ENCODE measurements at places on chromosomes 1 and 21.

GRCh38 chr21:37877888-37878684, 38.2 kb downstream of the KCNJ6 start:
- DNase-seq: no peak

DNA sequence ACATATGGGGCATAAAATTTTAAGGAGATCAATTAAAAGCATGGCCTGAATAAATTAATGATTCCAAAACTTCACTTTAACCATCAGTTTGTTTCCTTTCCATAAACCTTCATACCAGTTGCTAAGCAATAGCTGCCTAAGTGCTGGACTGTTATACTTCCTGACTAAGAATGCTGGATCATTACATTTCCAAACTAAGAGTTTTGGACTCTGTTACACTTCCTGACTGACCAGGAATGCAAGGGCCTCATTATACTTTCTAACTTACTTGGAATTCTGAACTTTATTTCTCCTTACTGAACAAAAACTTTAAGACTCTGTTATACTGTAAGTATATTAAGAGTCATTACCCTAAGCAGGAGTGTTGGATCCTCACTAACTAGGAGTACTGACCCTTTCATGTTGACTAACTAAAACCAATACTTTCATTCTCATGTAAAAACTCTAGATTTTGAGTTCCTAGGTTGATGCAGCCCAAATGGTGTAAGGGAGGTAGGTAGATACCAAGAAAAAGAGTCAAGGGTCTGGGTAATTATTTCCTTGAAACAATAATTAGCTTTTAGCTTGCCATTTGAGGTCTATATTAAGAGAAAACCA, 118.2 kb downstream of the FAF1 start:
- no peak for DNase-seq

DNA sequence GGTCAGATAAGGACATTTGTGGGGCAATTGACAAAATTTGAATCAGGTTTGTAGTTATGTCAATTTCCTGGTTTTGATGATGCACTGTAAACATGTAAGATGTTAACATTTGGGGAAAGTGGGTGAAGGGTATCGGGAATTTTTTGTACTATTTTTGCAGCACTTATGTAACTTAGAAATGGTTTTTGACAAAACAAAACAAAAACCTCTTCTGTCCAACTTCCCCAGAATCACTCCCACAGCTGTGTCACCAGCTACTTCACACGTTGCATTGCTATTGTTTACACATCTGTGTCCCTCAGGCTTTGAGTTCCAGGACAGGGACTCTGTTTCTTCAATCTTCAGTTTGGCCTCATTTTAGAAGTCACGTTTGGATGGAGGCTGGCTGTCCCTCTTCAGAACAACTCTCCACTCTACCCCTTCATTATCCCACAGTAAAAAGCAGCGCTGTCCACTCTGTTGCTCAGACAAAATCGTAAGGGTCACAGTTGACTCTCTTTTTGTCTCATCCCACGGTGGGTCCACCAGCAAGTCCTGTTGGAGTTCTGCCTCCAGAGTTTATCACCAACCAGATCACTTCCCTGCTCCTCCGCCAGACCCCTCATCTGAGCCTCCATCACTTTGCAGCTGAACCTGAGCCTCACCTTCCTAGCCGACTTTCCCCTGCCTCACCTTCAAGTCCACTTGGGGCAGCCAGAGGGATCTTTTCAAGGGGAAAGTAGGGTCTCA, 63.2 kb downstream of the NENF start:
- no peak for DNase-seq

GRCh38 chr1:165851034-165851658, 23.7 kb downstream of the UCK2 start:
- DNase-seq: no peak

- DNase-seq: peak; percentile 52
Measured at GRCh38 chr1:224433701-224434672, 610 bp downstream of the WDR26 start.

GRCh38 chr1:41222496-41222895, 19.6 kb downstream of the SCMH1 start:
- no peak for DNase-seq

DNA sequence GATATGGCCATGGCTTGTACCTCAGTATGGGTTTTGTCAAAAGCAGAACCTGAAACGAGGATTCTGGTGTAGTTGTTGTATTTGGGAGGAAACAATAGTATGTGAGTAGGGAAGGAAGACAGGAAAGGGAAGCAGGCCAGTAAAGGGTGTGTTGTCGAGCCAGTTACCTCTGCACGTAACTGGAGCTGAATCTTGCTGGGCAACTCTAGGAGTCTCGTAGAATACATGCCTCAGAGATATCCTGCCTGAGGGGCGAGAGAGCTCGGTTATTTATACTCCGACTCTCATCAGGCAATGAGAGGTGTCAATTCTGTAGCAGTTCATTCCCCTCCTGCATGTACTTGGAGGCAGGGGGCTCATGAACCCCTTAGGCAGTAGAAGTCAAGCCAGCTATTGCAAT, 45.9 kb upstream of the KIF26B start:
- no peak for DNase-seq

- DNase-seq: no peak
Measured at GRCh38 chr1:32948905-32949304, 15.7 kb downstream of the RNF19B start.

GRCh38 chr1:191760016-191760415, 398.2 kb upstream of the RGS18 start:
- no peak for DNase-seq

DNA sequence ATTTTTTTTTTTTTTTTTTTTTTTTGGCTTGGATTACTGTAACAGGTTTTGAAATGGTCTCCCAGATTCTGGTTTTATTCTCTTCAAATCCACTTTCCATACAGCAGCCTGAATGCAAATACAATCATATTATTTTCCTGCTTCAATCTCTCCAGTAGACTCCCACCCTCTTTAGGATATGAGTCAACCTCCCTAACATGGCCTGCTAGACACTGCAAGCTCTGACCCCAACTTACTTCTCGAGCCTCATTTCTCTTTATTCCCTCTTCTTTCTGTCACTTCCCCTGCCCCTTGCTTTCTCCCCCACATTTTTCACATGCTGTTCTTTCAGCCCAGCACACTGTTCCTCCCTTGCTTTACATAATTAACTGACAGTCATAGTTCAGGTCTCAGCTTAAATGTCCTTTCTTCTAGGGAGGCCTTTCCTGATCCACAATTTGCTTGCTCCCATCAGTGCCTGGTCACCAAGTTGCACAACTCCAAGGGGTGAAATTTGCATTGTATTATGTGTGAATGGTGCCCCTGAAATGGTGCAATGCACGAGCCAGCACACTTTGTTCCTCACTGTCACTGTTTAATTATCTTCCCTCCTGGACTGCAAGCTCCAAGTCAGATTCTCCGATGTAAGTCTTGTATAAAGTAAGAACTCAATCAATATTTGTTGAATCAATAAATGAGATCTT, 22.1 kb upstream of the IL19 start:
- DNase-seq: no peak

- no peak for DNase-seq
Measured at GRCh38 chr1:180939711-180940103, 27.0 kb downstream of the KIAA1614 start.

DNA sequence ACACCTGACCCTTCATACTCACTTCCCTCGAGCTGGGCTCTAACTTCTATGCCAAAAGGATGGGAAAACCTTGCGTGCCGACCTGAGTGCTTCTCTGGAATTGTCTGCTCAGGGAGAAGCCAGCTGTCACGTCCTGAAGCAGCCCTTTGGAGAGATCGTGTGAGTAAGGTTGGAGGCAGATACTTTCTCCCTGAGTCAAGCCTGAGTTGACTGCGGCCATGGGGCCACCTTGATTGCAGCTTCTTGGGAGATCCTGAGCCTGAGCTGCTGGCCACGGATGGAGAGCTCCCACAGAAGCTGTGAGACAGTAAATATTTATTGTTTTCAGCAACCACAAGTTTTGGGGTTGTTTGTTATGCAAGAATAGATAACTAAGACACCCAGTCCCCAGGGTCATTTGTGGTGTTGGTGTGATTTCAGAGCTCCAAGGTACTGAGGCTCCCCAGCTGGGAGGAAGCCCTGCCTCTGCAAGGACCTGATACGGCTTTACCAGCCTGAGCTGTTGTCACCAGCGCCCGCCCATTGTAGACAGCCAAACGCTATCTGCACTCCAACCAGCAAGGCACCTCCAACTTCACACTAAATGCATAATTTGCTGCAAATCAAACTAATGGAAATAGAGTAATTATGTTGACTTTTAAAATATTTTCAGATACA, 531.6 kb downstream of the PTPRU start:
- DNase-seq: peak; percentile 5

DNA sequence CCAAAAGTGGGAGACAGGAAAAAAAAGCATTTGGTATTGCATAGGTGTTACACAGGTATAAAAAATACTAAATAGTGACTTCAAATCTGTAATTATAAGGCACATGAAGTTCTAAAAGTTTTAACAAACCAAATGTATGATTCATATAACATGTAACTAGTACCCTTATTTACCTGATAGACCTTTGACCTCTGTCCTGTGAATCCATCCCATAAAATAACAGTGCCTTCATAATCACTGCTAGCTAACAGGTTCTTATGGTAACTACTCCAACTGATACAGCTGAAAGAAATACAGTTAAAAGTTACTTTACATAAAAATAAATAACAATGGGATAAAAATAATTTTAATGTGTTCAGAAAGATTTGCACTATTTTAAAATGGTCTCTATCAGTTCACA, 163.5 kb downstream of the COP1 start:
- DNase-seq: no peak

DNA sequence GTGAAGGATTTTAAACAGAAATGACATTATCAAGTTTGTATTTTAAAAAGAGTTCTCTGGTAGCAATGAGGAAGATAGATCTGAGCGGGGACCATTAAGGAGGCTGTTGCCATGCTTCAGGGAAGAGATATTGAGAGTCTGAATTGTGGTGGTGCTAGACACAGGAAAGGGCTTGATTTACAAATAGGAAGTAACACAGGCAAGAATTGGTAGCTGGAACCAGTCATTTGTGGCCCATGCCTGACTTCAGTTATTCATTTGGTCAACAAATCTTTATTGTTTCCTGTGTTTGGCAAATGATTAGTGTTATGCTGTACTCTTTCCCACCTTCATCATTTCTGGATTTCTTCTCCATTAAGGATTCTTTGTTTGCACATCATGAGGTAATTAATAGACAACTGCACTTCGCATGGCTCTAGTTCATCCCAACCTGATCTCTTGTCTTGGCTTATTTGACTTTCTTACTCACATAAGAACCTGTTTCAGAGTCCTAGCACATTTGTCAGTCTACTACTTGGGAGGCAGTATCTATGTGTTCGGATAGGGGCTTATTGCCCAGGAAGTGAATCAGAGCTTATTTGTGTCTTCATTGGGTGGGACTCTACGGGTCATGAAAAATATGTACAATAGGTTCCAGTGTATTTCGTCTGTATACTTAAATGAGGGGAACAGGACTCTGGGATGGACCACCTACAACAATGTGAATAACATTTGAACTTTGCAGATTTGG, 32.3 kb downstream of the EEIG2 start:
- no peak for DNase-seq

- DNase-seq: no peak
Measured at GRCh38 chr1:114314098-114314497, 160.4 kb upstream of the SYT6 start.

DNA sequence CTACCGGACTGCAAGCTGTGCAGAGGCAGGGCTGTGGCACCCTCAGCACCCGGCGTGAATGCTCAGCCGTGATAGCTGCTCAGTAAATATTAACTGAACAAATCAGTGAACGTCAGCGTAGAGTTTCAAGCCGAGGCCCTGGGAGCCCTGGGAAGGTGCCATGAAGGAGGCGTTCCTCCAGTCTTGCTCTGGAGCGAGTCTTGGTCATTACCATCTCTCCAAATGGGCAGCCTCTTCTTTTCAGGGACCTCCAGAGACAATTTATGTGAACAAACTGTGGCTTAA, 449.2 kb downstream of the CAMTA1 start:
- no peak for DNase-seq
